Smooth muscle cell of trachea (primary cell): ENCODE measurements at places on chromosomes 16 and 17. TPM values are rescaled to one million over a fixed set of nuclear protein-coding genes. Genes with fewer than 3 reads are reported as not detected.

ADAP2 gene
- total RNA-seq: 4.1 and 4.5 TPM in 2 replicates

ABHD15 gene
- total RNA-seq: 11.1 and 19.7 TPM in 2 replicates

PIRT gene
- total RNA-seq: not detected in 2 replicates

RRN3 gene
- total RNA-seq: 30.3 and 37.1 TPM in 2 replicates

HOXB1 gene
- not detected in 2 replicates for total RNA-seq

RASD1 gene
- total RNA-seq: 0.58 and 1.2 TPM in 2 replicates

NAA38 gene
- total RNA-seq: 51.9 and 73.9 TPM in 2 replicates

KCNJ16 gene
- under 0.01 TPM in 1 of 2 replicates, not detected in the other for total RNA-seq

ENPP7 gene
- total RNA-seq: not detected in 2 replicates

TMEM107 gene
- 23.3 and 33.7 TPM in 2 replicates for total RNA-seq

RFFL gene
- 16.7 and 27.5 TPM in 2 replicates for total RNA-seq

SLC5A2 gene
- under 0.01 and 0.15 TPM in 2 replicates for total RNA-seq

PPP1R27 gene
- 0.17 TPM in 1 of 2 replicates, not detected in the other for total RNA-seq

NFE2L1 gene
- total RNA-seq: 106 and 166 TPM in 2 replicates

KRTAP1-5 gene
- 2.2 TPM in 1 of 2 replicates, not detected in the other for total RNA-seq

ZSCAN32 gene
- 12.2 and 14.1 TPM in 2 replicates for total RNA-seq

NEUROD2 gene
- total RNA-seq: not detected in 2 replicates

KRT40 gene
- total RNA-seq: not detected in 2 replicates

SOCS1 gene
- 32.6 and 32.7 TPM in 2 replicates for total RNA-seq

RNF157 gene
- total RNA-seq: 1.7 and 5.1 TPM in 2 replicates

BRIP1 gene
- total RNA-seq: 0.99 and 11.6 TPM in 2 replicates

ASPHD1 gene
- 6.5 and 7.7 TPM in 2 replicates for total RNA-seq

MAF gene
- total RNA-seq: 45.2 and 53.3 TPM in 2 replicates

METRNL gene
- 106 and 238 TPM in 2 replicates for total RNA-seq

MSLN gene
- total RNA-seq: 0.17 TPM in 1 of 2 replicates, not detected in the other
